ENCODE measurements at places on chromosomes 16 and 17. TPM values are rescaled to one million over a fixed set of nuclear protein-coding genes. Genes with fewer than 3 reads are reported as not detected.

DNA sequence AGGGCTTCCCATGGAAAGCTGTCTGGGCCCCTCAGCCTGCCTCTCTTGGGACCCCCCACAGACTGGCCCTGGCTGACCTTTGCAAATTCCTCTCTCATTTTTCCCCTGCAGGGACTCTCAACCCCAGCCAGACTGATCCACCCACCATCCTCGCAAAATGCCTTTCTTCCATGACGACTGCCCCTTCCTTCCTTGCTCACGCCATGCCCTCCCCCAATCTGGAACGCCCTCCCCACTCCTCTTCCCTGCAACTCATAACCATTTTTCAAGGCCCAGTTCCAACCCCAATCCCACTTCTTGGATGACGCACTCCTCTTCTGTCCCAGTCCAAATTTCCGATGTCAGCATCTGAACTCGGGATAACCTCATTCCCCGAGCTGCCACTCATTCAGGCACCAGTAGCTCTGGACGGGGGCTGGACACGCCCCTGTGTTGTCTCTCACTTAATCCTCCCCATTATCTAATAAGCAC, 1.3 kb upstream of the DNAI2 start:
- peak; percentile 96 for DNase-seq

GRCh38 chr17:38568845-38569510, 36.8 kb downstream of the SRCIN1 start:
- no peak for DNase-seq

- no peak for DNase-seq
These were observed 89.3 kb upstream of the NKD1 start for GRCh38 chr16:50458667-50459495.

DNA sequence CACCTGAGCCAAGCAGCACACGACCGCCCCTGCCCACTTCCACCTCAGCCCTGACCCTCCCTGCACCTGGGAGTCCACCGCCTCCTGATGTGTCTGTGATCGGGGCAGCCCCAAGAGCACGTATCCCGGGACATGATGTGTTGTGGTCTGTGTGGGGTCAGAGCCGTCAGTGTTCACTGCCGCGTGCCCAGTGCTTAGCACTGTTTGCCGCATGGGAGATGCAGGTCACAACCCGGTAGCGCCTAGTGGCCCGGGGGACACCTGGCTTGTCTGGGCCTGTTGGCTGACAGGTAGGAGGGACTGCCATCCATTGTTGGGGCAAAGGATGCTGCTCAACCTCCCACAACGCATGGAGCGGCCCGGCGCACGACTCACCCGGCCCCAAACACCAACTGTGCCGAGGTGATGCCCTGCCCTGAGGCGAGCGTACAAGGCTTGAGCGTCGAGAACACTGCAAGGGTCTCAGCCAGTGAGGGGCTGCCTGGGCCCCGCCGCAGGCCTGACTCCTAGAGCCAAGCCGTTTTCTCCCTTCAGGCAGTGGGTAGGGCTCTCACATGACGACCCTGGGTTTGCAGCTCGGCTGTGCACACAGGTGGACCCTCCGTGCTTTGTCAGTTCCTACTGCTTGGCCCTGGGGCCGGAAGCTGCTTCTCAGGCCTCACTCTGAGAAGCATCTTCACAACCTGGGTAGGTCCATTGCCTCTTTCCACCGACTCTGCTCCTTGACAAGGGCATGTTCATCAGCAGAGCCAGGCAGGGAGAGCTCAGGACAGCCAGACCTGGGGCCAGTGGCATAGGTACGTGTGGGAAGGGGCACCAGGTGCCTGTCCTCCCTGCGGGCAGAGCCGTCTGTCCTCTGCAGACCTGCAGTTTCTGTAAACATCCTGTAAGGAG, 5.9 kb upstream of the C16orf95 start:
- DNase-seq = no peak

GRCh38 chr16:73252446-73252845, 204.5 kb upstream of the ZFHX3 start:
- peak; percentile 6 for DNase-seq

- peak; percentile 50 for DNase-seq
These were observed 66.8 kb downstream of the RTN4RL1 start for GRCh38 chr17:1958134-1958881.

GRCh38 chr17:49645654-49646053, 32.2 kb downstream of the SPOP start:
- DNase-seq = no peak

DNA sequence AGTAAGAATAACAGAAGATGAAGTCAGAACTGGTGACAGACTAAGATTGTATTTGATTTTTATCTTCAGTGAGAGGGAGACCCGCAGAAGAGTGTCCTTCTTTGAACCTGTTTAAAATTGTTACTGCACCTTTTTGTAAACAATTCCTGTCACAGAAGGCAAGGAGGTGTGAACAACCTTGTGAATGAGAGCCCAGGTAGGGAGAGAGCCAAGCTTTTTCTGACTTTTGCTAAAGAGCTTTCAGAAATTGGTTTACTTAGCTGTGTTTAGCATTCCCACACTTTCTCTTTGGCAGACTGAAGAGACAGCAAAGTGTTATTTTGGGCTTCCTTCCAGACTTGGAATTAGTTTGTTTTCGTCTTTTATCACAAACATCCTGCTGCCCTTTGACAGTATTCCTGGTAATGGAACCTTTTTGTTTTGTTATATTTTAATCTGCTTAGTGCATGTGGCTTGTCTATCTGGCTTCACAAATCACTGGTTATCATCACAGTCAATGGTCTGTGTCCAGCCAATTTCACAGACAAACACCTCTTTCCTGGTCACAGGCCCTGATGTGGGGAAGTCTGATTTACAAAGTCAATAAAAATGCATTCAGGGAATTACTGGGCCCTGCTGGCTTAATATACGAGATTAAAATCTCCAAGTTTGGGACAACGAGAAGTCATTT, 85.7 kb upstream of the HS3ST2 start:
- DNase-seq = peak; percentile 49

- no peak for DNase-seq
These were observed 886.5 kb upstream of the SOX9 start for GRCh38 chr17:71234349-71234748.

DNA sequence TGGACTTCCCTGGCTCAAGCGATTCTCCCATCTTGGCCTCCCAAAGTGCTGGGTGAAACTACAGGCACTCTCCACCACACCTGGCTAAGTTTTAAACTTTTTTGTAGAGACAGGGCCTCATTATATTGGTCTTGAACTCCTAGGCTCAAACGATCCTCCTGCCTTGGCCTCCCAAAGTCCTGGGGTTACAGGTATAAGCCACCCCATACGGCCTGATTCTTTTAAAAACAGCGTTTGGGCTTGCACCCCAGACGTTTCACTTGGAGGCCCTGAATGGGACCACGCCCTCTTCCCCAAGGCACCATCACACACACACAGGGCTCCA, 29.4 kb upstream of the GINS2 start:
- DNase-seq = no peak

DNA sequence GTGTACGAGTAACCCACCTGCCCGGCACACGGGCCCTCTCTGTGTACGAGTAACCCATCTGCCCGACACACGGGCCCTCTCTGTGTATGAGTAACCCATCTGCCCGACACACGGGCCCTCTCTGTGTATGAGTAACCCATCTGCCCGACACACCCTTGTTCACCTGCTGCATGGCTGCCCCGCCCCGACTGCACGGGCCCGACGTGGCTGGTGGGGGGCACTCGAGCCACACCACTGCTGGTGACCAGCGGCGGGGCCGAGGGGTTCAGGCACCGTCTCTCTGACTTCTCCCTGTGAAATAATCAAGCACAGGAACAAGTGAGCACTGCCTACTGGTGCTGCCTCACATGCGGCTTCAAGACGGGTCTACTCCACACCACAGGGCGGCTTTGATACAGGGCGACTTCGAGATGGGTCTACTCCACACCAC, 22.1 kb downstream of the MAP1LC3B start:
- no peak for DNase-seq

DNA sequence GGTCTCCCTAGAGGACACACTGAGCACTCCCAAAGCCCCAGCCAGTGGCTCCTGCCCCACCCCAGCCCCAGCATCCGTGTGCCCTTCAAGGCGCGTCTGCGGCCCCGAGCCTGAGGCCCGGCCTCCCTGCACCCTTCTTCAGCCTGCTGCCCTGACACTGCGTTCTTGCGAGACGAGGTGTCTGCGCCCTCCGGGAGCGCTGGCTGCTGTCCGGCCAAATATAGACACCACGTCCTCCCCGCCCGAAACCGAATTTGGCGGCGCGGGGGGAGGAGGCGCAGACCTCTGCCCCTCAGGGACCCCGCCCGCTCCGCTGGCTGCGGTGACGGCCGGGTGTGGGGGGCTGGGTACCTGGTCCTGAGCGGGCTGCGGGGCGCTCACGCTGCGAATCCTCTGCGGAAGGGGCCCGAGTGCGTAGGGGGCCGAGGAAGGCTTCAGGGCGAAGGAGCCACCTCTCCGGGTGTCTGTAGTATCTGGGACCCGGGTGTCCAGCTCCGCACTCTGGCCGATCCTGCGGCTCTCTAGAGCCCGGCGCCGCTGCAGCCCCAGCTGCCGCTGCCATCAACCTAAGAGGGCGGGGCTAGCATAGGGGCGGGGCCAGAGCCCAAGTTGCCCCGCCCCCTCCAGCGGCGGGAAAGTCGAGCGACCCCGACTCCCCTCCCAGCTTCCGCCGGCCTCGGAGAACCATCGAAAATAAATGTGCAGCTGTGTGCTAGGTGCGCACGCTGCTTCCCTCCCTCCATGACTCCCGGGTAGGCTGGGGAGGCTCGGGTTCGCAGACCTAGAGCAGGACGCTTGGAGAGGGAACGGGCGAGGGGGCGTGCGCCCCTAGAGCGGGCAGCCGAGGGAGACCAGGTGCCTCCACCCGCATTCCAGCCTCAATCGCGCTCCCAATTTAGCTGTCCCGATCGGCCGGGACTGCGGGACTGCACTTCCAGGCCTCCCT, at the start of gene CORO6:
Gene CORO6 (minus strand): TSS at position 576 of the 946 bp plus-strand sequence. CDS start 1,491 bp downstream, outside the sequence.
- DNase-seq = peak; percentile 69

- DNase-seq = no peak
These were observed 181.5 kb upstream of the GSE1 start for GRCh38 chr16:85431431-85432124.

GRCh38 chr17:66073384-66073783, 118.5 kb downstream of the CEP112 start:
- DNase-seq = no peak

DNA sequence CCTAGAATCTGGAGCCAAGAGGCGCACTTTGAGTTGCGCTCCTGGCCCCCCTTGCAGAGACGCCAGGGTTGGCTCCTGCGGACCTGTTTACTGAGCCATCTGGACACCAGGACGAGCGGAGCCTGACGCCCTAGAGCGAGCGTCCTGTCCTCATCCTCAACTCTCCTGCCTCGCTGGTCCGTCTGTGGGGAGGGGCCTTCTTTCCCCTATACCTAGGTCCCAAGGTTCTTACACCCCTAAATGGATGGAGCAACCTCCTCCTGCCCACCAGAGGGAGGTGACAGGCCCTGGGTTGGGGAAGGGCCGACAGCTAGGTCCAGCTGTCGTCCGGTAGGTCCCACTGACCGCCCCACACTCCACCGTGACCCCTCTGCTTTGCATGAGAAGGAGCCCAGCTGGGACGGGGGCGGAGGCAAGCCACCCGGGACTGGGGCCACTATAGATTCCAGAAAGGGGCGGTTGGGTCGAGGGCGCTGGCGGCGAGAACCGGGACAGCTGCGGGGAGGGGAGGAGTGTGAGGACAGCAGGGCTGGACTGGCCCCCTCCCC, 3.1 kb upstream of the LHX1 start:
- DNase-seq = no peak

DNA sequence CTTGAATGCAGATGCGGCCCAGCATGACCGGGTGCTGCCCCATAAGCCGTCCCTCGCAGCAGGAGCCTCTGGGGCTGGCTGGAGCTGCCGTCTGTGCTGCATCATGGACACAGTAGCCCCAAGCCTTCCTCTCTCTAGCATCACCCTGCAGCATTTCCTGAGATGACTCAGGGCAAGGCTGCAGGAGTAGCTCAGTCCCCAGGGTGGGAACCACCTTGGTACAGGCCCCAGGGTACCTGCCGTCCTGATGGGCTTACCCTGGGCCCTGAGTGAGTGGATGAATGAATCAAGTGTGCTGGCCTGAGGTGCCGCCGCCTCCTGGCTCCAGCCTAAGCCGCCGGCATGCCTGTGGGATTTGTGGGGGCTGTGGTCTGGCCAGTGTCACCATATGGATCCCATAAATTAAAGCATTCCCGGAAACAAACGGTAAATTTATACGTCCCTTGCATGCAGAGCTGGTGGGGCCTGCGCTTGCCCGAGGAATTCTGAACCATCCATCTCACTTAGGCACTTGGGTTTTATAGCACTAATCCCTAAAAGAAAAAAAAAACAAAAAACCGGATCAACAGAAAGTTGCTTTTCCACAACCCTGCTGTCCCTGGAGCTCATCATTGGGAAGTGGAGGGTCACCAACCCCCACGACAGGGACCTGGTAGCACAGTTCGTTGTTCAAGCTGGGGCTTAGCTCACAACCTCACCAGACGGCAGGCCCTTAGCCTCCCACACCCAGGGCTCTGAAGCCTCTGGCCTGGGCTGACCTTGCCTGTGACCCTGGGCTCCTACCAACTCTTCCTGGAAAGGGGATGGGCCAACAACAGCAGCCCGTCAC, 242.6 kb upstream of the CIBAR2 start:
- no peak for DNase-seq

- DNase-seq = peak; percentile 91
These were observed at the start of gene SMARCE1 for GRCh38 chr17:40647624-40648383. SMARCE1 (minus strand) TSS chr17:40647818; CDS start chr17:40645802, 2,016 bp downstream.

- DNase-seq = no peak
These were observed 34.1 kb upstream of the NDRG4 start for GRCh38 chr16:58465817-58466216.

DNA sequence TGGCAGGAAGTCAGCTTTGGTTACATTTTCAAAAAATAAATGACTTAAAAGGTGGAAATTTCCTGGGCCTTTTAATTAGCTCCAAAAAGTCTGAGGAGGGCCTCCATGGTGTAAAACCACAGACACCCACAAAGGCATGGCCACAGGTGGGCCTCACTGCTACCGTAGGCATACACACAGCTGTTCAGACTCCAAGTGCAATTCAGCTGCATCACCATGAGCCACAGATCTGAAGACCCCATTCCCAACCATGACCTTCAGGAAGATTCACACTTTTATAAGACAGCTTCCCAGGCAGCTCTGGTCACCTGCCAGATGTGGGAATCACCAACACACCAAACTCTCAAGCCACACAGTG, 20.6 kb downstream of the CSNK2A2 start:
- DNase-seq = no peak

DNA sequence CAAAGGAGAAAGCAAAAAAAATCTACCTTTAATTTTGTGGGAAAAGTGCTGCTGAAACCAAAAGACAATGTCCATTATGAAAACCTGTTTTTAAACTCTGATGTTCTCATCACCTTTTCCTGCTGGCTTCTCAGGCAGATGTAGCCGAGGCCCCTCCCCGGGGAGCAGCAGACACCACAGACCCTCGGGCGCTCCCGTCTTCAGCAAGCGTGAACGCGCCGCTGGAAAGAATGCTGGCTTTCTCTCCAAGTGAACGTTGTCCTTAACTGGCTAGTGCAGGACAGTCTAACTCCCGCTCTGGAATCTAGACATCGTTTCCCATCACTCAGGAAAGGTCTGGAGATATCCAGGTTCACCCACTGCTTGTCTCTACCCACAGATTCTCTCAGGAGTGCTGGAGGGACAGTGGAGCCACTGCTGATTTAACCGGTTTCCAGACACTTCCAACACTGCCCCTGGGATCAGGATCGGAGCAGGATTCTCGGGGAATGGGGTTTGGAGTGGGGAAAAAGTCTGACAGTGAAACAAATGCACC, 211.2 kb downstream of the RBFOX3 start:
- DNase-seq = no peak

LITAF gene
- 25.0 TPM for total RNA-seq

CES4A gene
- total RNA-seq = 2.4 TPM

GDPD3 gene
- total RNA-seq = 3.3 TPM

TNFRSF13B gene
- not detected for total RNA-seq

SMTNL2 gene
- total RNA-seq = 88.9 TPM

Measured in muscle of leg (tissue), 16 donors.